ENCODE measurements at places on chromosomes 2 and 18. TPM values are rescaled to one million over a fixed set of nuclear protein-coding genes. Genes with fewer than 3 reads are reported as not detected.
A peak's percentile ranks its signal among the peaks of the same experiment; 100 is the strongest.

GRCh38 chr2:71500426-71501079 lies 47.2 kb downstream of the DYSF start:
- peak; percentile 32 for DNase-seq

DNA sequence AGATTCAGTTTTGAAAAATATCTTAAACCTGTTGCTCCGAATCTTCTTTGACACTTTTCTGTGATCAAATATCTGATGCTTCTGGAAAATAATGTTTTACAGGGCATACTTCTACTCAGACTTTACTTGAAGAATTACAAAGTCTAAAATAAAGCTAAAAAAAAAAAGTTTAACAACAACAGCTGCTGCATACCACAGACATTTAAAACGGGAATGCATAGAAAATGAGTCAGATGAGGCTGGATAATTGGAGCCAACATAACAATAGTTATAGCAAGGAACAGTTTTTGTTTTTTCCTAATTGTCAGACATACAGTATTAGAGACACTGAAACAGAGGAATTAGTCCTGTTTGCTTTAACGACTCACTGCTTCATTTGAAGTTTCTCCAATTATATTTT lies 1090.2 kb downstream of the SUCLG1 start:
- no peak for DNase-seq

- no peak for DNase-seq
Measured at GRCh38 chr2:158142568-158143332, 41.1 kb downstream of the UPP2 start.

GRCh38 chr2:43305012-43305411 lies 78.6 kb upstream of the ZFP36L2 start:
- no peak for DNase-seq

DNA sequence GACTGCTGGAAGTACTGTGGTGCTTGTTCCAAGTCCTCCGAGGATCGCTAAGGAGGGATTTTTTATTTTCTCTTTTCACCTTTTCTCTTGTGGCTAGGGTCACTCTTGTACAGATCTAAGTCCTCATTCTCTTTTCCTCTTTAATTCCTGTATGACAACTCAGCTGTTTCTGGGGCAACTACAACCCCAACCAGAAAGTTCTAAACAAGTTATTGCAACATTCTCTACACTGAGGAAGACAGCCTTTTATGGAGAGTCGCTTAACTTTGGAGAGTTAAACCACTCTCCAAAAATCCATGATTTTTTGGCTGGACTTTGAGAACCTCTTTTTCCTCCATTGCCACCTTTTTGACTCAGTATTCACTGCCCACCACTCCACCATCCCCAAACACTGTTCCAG lies 74.0 kb upstream of the SESTD1 start:
- DNase-seq: no peak

GRCh38 chr2:36789181-36789804 lies 92.8 kb downstream of the VIT start:
- DNase-seq: no peak

The RTP5 gene
- total RNA-seq: not detected

The BMP10 gene
- total RNA-seq: 0.19 TPM
